COLO829 (cell line): ENCODE measurements at places on chromosomes 3 and 15.

DNA sequence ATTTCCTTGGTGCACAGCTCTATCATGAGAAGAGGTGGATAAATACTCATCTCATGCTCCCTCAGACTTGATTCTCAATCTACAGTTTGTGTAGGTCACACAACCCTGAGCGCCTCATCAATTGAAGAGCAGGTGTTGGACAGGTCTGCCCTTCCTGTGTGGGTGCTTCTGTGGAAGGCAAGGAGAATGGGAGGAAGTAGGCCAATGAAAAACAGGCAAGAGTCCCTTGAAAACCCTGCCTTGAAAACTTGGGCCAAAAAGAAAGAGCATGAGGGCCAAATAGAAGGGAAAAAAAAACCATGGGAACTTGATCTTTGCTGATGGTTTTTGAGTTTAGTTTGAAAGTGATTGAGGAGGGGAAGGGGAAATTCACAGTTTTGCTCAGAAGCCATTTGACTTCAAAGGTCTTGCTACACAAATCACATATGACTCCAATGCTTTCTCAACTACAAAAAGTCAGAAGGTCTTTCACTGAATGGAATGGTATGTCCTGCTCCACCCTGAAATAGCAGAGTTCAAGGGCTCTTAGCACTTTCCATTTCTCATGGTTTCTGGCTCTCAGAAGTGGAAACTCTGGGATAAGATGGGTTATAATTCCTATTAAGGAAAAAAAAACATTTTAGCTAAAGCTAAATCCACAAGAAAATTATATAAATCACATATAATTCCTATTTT lies 37.2 kb upstream of the TM4SF1 start:
- DNase-seq, result no peak

DNA sequence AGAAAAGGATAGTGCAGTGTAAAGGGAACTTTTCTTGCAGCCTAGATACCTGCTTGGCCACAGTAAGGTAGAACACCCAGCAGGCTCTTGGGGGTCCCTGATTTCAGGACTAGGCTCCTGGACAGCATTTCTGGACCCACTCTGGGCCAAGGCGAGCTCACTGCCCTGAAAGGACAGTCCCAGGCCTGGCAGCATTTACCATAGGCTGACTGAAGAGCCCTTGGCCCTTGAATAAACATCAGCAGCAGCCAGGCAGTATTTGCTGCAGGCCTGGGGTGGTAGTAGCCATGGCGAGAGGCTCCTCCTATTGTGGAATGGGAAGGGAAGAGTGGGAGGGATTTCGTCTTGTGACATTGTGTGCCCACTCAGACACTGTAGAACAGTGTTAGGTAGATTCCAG lies 529.2 kb downstream of the TUSC7 start:
- DNase-seq, result no peak

GRCh38 chr3:146404436-146404835 lies 64.9 kb downstream of the PLSCR2 start:
- DNase-seq, result no peak

DNA sequence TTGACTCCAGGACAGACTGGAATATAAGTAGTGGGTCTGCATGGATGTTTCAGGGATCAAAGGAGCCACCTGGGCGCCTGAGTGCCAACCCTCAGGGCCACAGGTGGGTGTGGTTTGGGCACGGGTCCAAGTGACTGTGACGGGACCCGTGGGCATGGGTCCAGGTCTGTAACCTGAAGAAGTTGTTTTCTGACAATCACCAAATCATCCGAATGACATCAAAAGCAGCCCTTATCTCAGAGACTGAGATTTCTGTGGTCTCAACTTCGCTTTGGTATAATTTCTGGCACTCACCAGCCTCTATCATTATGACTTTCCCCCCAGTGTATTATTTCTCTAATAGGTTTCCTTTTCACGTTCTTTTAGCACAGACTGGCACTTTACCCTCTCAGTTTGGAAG lies 24.4 kb downstream of the RLBP1 start:
- no peak for DNase-seq

GRCh38 chr3:158668506-158668905 lies 3.9 kb downstream of the LXN start:
- no peak for DNase-seq

DNA sequence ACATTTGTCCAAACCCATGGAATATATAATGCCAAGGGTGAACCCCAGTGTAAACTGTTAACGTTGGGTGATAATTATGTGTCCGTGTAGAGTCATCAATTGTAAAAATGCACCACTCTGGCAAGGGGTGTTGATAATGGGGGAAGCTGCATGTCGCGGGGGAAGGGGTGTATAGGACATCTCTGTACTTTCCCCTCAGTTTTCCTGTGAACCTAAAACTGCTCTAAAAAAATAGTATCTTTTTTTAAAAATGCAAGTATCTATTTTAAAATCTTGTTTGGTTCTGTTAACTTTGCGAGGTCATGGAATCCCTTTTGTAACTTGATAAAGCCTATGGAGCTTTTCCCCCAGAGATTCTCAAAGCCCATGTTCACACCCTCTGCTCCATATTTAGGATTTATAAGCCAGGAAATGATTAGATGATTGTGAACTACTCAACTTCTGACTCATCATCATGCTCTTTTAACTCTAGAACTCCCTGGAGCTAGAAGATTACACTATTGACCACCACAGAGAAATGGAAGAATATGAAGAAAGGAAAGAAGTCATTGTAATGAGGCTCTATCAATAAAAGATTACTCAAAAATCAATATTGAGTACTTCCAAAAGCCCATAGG lies 56.1 kb upstream of the C3orf49 start:
- peak; percentile 63 for DNase-seq

- no peak for DNase-seq
Observed at GRCh38 chr3:167909504-167909896, 174.0 kb downstream of the SERPINI1 start.

- DNase-seq, result no peak
Observed at GRCh38 chr15:86333819-86334218, 254.1 kb downstream of the AGBL1 start.

GRCh38 chr15:81531109-81531592 lies 157.1 kb upstream of the TMC3 start:
- DNase-seq, result peak; percentile 60

DNA sequence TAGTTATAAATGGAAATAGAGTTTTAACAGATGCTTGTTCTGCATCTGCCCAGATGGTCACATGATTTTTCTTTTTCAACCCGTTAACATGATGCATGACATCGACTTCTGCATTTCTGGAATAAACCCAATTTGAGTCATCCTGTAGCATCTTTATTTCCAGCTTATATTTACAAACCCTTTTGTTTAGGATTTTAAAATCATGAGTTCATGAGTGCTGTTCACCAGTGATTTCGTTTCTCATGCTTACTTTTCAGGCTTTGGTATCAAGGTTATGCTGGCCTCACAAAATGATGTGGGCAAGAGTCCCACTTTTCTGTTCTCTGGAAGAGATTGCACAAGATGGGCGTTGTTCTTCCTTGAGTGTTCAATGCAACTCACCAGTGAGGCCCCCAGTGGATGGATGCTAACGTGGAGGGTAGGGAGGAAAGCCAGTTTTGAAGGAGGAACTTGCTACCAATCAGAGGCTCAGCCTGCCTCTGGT lies 5.2 kb downstream of the HRH1 start:
- DNase-seq, result no peak

DNA sequence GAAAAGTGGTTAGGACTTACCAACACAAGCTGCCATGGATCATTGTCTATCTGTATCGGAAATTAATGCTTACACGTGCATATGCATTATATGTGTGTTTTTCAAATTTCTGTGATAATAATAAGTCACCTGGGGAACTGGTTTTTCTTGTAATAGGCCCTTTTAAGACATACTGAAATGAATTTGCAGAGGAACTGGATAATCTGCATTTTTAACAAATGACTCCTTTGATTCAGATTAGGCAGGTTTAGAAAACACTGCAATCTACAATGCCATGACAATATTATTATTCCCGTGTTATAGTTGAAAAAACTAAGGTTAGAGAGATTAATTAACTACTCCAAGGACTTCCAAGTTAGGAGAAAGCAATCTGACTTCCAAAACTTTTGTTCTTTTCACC lies 23.4 kb downstream of the STRIT1 start:
- DNase-seq, result no peak

GRCh38 chr15:73370151-73370550 lies 1.4 kb upstream of the HCN4 start:
- no peak for DNase-seq
